ENCODE measurements at places on chromosomes 11 and 22. TPM values are rescaled to one million over a fixed set of nuclear protein-coding genes. Genes with fewer than 3 reads are reported as not detected.

- DNase-seq: no peak
Measured at GRCh38 chr11:96332126-96332771, 10.7 kb downstream of the MAML2 start.

- no peak for DNase-seq
Measured at GRCh38 chr22:45975164-45976161, 1.5 kb downstream of the WNT7B start.

DNA sequence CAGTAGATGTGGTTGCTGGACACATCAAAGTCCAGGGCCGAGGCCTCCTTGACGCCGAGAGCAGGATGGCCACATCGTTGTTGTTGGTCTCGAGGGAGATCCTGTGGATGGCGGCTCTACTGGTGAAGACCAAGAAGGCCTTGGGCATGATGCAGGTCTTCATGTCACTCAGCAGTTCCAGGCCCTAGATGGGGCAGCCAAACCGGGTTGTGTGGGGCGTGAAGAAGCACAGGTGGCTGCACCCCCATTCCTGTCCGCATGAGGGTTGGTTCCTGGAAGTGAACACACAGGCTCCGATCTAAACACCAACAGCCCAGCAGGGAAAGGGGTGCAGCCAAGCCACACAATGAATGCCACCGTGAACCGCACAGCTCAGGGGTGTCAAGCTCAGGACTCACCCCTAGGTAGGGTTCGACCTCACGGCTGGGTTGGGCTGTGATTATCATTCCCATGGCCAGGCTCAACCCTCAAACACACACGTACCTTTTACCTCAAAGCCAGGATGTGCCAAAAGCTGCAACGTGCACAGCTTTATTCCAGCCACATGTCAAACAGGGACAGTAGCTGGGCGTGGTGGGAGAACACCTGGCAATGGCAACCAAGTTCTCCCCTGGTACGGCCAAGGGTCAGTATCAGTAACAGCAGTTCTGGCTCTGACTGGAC is 132.3 kb downstream of the CRYBB2 start:
- no peak for DNase-seq

DNA sequence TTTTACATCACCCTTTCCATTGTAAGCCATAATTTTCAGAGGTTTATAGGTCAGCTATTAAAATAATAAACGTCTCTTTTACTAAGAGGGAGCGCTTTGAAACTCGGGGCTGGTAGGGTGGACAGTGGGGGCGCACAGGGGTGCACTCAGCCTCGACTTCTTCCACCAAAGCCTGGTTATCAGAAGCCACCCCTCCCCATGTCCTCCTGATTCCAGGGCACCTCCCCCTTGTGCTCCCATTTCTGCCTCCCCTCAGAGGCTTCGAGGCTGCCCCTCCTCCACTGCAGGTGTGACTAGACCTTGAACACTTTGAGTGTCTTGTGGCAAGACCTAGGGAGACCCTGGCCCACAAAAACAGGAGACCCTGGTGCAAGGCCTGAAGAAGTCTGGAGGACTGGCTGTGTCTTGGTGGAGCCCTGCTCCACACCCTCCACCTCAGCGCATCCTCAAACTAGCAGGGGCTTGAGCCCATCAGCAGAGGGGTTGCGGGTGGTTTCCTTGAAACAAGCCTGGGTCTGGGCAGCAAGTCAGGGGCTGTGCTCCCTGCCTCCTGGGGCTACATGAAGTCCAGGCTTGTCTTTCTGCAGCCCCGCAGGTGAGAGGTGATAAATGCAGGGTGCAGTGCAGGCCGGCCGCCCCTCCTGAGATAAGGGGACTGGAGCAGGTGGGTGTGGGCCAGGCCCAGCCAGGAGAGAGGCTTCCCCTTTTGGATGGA is 3.0 kb downstream of the CDKN1C start:
- no peak for DNase-seq

- no peak for DNase-seq
Measured at GRCh38 chr11:10275714-10276113, 18.3 kb downstream of the SBF2 start.

GRCh38 chr11:103364687-103365086 is 255.5 kb downstream of the DYNC2H1 start:
- no peak for DNase-seq

- DNase-seq: no peak
Measured at GRCh38 chr11:61297341-61297740, 2.2 kb upstream of the VWCE start.

COPB1 gene
- polyA plus RNA-seq: 152 TPM

PNPLA5 gene
- polyA plus RNA-seq: 0.05 TPM

LRRC74B gene
- 1.2 TPM for polyA plus RNA-seq

MRPL16 gene
- 55.5 TPM for polyA plus RNA-seq

TRPC6 gene
- polyA plus RNA-seq: 51.3 TPM

Data from right lung (tissue), 10 donors.